HFF-Myc (cell line): ENCODE measurements at places on chromosomes 3 and 15.

DNA sequence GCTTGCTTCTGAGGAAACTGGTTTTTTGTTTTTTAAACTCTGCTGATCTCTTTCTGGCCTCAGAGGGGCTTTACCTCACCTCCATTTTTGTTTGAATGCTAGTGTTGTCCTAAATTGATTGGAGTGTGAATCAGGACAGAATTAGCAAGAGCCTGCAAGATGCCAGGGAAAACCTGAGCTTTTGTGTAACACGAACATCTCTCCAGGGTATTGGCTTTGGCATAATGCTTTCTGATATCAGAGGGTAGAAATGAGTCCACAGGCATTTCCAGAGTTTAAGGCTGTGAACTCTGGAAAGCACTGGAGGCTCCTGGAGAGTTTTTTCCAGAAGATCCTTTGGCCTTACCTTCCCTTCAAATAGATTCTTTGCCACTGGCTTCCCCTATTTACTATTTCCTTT is 87.1 kb downstream of the WDR76 start:
- no peak for DNase-seq

GRCh38 chr15:24877174-24877573 is 77.6 kb upstream of the SNRPN start:
- DNase-seq = no peak

- DNase-seq = no peak
These were observed 74.3 kb upstream of the NDN start for GRCh38 chr15:23761386-23761785.

- DNase-seq = no peak
These were observed 30.2 kb downstream of the DAG1 start for GRCh38 chr3:49500205-49500731.

DNA sequence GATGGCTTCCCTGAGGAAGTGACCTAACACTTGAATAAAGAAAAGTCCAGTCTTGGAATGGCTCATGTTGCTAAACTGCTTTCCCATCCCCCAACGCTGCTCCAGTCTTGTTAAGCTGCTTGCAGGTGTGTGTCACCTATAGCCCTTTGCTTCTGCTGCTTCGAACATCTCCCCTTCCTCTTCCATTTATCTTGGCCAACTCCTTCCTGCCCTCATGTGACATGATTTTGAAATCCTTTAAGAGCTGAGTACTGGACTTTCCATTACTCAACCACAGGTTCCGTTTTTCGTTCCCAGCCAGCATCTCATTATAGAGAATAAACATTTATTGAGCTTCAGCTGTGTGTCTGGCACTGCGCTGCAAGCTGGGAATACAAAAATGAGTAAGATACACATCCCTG is 1.7 kb downstream of the ATG7 start:
- DNase-seq = no peak

DNA sequence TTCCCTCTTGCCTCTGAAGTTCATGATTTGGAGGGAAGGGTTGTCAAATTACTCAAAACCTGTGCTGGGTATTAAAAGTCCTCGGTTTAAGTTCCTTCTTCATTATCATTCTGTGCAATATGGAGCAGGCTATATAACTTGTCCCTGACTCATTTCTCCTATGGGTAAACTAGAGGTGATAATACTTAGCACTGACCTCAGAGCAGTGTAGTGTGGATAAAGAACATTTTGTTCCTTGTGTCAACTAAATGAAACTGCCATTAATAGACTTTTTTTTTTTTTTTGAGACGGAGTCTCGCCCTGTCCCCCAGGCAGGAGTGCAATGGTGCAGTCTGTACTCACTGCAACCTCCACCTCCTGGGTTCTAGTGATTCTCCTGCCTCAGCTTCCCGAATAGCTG is 2.2 kb upstream of the BBX start:
- DNase-seq = no peak

GRCh38 chr3:127483005-127483641 is 107.4 kb downstream of the TPRA1 start:
- DNase-seq = no peak

DNA sequence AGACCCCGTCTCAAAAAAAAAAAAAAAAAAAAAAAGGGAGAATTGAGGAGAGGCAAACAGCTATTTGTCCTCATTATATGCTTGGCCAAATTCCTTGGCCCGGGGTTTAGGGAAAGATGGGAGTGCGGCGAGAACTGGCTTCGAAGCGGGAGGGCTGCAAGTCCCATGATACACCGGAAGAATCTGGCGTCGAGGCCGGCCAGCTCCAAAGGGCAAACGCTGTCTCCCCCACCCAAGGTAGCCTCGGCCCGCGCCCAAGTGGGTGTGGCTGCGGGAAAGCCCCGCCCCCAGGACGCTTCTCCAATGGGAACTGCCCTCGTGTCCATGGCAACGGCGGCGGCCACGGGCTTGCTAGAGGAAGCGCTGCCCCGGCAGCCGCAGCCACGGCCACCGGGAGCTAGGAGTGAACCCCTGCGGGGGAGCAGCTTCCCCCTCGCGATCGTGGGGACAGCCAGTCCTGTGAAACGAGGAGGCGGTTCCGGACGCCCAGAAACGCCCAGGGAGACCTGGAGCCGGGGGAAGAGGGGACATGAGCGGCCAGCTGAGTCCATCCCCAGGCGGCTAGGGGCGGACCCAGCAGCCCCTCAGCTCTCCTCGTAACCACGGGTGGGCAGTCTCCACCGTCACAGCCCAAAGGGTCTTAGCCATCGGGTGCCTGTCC is at the start of gene TTLL13:
TTLL13 (plus strand) TSS at position 354 of the 661 bp plus-strand sequence. CDS start 1,075 bp downstream, outside the sequence.
- peak; percentile 50 for DNase-seq

DNA sequence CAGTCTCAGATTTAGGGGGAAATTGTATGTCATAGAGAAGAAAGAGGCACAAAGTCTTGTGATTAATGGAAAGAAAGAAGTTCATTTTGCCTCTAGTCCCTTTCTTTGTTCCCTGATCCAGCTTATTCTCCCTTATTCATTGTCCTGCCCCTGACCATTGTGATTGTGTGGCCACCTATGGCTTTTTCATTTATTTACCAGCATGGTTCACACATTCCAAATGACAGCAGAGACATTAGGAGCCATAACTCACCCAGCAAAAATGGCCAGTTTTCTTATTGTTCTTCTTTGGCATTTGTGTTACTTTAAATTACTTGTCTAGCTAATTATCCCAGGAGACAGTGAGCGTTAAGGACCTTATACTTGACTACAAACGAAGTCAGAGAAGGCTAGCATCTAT is 36.3 kb upstream of the SGO1 start:
- DNase-seq = no peak

DNA sequence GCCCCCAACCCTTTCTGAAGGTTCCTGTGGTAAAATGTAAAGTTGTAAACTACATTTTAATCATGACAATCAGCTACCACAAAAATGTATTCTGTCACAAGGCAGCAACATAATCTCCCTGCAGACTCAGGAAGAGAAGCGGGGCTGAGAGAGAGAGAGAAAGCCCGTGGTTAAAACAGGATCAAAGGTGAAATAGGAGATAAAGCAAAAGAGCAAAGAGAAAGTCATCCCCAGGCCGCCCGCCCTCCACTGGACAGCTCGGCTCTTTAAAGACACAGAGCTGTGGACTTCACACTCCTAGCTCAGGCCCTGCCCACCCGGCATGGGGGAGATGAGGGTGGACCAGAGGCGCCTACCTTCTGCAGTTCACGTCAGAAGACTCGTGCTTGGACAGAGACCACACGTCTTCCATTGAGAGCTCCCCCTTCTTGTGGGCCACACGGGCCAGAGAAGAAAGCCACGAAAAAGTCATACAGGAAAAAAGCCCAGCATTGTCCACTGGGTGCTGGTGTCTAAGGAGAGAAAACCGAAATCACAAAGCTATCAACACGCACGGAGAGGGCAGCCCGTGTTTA is 29.4 kb downstream of the ABCC5 start:
- DNase-seq = no peak

DNA sequence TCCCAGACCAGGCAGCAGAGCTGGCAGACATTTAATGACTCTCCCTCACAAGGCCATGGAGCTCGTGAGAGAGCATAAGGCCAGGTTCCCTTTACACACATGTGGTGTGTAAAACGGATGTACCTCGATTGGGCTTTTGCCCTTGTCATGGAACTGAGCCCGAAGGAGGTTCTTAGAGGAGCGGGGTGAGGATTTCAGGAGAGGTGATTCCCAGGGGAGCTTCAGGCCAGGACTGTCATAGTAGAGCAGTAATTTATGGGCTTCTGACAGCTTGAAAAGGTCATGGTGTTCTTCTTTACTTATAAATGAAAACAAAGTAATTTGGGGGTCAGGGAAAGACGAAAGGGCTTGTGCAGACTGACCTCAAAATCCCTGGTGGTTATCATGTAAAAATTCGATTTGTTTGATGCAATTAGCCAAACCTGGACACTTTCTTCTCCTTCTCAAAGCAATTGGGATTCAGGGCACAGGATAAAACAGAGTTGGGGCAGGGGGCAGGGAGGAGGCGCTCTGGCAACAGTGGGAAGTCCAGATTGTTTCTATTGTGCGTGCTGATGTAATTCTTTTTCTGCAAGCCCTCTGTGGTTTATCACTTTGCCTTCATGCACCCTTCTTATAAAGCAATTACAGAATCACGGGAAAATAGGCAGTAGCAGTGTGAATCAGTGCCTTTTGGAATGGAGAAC is 51.0 kb downstream of the CACNA1D start:
- no peak for DNase-seq

GRCh38 chr3:55897573-55898224 is 410.6 kb upstream of the WNT5A start:
- DNase-seq = no peak

- DNase-seq = no peak
These were observed 21.4 kb upstream of the ZBED2 start for GRCh38 chr3:111616417-111617105.

GRCh38 chr3:101862416-101863165 is 13.3 kb downstream of the NFKBIZ start:
- no peak for DNase-seq

DNA sequence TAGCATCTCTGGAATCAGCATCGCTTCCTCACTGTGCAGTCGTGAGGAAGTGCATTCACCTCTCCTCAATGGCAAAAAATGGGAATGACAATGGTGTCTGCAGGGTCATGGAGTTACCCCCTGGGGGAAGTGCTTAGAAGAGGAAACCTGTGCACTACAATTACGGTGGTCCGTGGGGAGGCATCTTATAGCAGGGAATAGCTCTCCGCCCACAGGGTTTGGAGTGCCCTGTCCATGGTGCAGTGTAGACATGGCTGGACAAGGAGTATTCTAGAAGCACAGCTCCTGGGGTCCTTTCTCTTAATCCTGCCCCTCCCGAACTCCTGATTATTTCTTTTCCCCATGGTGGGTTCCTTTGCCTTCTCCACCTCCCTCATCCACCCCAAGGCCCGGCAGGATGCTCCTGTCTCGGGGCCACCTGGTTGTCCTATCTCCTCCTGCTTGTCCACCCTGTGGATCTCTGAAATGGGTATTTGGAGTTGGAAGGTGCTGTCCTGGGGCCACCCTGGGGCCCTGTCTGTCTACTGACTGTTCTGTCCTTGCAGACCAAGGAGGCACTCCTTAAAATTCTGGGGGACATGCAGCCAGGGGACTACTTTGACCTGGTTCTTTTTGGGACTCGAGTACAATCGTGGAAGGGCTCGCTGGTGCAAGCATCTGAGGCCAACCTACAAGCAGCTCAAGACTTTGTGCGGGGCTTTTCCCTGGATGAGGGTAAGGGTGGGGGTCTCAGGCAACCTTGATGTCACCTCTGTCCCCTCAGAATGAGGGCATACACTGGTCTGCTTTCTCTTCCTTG is 5.2 kb downstream of the ITIH1 start:
- DNase-seq = no peak

- no peak for DNase-seq
These were observed 407.9 kb upstream of the RGMA start for GRCh38 chr15:93496888-93497287.

- peak; percentile 15 for DNase-seq
These were observed 65.2 kb downstream of the TPRA1 start for GRCh38 chr3:127525373-127525772.

DNA sequence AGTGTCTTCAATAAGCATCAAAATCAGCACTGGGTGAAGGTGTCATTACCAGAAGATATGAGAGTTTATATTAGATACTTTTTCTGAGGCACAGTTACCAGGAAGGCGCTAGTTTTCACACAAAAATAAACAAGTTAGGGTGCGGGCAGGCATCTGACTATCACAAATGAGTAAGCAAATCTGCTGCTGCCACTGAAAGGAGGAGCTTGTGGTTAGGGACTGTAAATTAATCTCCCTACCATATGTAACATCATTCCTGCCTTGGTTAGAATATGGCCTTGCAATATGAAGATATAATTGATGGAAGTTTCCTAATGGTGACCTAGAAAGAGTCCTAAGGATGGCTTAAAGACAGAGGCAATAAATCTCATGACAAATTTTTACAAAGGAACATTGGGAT is 19.5 kb upstream of the EID1 start:
- no peak for DNase-seq

DNA sequence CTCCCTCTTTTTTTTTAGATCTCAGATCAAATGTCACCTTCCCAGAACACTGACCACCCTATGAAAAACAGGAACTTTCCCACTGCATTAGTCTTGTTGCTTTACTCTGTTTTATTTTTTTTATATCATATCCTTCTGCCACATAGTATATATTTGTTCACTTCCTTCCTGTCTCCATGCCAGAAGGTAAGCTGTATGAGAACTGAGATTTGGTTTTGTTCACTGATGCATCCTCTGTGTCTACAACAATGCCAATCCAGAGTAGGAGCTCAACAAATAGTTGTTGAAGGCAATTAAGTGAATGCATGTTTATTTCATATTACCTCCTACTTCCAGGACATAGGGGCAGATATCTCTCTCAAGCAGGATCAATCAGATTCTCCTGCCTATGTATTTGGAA is 114.4 kb downstream of the TPRG1 start:
- no peak for DNase-seq

- no peak for DNase-seq
These were observed 34.7 kb downstream of the NTRK3 start for GRCh38 chr15:88221836-88222235.

- DNase-seq = peak; percentile 20
These were observed 93.2 kb upstream of the CCDC80 start for GRCh38 chr3:112734171-112734570.

GRCh38 chr15:58934521-58934920 is 1.0 kb upstream of the SLTM start:
- no peak for DNase-seq

DNA sequence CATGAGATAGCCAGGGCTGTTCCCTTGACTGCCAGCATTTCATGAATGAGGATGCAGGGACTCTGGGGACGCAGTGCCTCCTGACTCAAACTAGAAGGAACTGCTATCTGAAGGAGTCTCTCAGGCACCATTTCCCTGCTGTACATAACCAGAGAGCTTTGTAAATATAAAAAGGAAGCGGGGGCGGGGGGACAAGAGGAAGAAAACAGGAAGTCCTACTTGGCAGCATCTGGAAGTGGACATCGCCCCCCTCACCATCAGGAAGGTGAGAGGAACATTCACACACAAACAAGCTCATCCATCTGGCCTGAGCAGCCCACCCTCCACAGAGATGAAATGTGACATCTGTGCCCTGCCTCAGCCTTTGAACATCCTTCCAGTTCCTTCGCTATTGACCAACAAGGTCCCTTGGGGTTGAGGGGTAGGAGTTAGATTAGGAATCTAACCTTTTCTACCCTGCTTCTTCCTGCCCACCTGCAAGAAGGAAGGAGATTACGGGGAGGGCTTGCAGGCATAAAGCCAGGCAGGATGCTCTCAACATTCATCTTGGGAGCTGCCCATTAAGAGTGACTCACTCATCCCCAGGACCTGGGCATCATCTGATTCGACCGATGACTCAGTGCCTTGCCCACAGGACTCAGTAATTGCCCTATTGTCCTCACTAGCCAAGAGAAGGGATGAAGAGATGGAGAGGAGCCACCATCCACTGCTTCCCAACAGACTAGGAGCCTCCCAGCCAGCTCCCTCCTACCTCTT is 31.9 kb downstream of the SH3BP5 start:
- DNase-seq = no peak

- DNase-seq = no peak
These were observed 35.0 kb upstream of the FOXP1 start for GRCh38 chr3:71618538-71618937.
